ENCODE measurements at places on chromosomes 4 and X. TPM values are rescaled to one million over a fixed set of nuclear protein-coding genes. Genes with fewer than 3 reads are reported as not detected.

DNA sequence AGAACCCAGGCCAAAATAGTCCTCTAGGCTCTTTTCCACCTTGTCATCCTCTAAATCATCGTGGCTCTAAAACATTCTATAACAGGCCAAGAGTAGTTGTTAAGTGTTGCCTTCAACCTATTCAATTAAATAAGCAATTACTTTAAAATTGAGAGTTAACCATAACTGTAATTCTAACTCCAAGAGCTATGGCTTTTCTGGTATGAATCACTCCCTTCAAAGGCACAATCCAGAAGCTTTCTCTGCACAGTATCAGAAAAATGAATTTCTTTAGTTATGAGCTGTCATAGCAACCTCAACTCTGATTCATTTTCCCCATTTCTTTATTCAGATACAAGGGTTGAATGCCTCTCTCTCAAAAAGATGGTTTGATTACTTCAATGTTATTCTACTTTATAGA is 21.7 kb downstream of the INPP4B start:
- peak; percentile 68 for DNase-seq

DNA sequence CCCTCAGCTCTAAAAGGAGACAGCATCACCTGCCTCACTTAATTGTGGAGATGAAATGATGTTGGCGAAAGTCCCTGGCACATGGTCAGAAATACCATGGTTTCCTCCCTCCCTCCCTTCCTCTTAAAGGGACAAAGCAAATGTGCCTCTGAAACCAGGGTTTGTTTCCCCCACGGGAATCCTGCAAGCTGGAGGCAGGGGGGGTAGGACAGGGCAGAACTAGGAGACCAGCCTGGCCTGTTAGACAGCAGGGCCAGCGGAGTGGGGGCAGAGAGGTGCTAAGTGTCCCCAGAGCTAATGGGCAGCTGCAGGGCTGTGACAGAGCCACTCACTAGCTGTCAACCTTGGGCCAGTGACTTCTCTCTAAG is 5.7 kb downstream of the RTL5 start:
- DNase-seq, result peak; percentile 54

- DNase-seq, result no peak
These were observed 545.3 kb upstream of the GRID2 start for GRCh38 chr4:91758487-91758886.

GRCh38 chr4:48779095-48779997 is 733 bp downstream of the FRYL start:
- peak; percentile 89 for DNase-seq

DNA sequence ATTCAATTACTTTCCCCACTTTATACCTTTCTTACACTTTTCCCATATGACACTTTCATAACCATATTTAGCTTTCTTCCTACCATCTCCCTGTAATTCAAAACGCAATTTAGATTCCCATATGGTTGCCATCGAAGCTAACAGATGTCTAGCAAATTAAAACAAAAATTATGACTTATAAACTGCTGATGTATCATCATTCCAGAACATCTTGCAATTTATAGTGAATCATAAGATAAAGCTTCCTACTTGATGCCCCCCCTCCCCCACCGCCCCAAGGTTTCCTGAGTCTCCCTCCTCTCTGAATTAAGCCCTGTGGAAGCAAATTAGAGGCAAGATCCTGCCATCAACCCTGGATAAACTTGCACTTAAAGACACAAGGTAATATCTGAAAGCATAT is 5.4 kb downstream of the TSPAN5 start:
- peak; percentile 58 for DNase-seq

DNA sequence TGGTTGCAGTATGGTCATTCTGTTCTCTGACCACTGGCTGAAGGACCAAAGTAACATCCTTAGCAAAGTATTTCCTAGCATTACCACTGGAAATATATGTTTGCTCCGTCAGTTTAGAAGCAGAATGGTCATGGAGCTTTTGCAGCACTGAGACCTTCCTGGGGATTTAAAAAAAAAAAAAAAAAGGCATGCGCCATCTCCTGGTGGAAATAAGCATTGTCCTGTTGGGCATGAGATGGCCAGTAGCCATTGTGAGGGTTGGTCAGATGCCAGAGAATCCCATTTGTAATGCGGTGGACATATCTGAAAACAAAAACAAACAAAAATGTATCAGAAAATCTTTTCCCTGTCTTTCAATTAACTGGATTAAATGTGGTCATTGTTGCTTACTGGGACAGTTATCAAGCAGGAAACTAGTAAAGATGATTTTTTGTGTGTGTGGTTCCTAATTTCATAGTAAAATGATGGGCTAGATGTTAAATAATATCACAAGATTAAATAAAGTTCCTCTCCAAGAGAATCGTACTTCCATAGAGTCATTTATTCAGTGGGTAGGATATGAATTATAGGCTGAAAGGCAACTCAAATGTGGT is 139.6 kb downstream of the SOWAHB start:
- DNase-seq, result no peak

DNA sequence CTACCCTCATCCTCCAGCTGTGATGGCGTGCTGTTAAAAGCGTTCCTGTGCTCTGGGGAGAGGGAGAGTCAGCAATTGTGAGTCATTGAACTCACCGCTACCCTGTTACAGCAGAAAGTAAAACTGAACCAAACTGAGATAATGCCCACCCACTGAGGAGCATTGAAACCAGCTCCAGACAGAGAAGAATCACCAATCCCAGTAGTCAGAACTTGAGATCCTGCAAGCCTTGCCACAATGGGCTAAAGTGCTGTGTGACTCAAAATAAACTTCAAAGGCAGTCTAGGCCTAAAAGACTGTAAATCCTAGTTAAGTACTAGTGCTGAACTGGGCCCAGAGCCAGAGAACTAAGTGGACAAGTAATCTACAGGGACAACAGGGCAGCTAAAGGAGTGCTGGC is 1394.2 kb upstream of the DIAPH2 start:
- no peak for DNase-seq

GRCh38 chrX:150769408-150769807 is 76.2 kb downstream of the MTMR1 start:
- peak; percentile 80 for DNase-seq

GRCh38 chr4:149754526-149754925 is 61.1 kb downstream of the IQCM start:
- DNase-seq, result no peak

- DNase-seq, result no peak
These were observed 248.9 kb downstream of the SCFD2 start for GRCh38 chr4:53116954-53117353.

- no peak for DNase-seq
These were observed 405.2 kb downstream of the PPARGC1A start for GRCh38 chr4:23484689-23485088.

DNA sequence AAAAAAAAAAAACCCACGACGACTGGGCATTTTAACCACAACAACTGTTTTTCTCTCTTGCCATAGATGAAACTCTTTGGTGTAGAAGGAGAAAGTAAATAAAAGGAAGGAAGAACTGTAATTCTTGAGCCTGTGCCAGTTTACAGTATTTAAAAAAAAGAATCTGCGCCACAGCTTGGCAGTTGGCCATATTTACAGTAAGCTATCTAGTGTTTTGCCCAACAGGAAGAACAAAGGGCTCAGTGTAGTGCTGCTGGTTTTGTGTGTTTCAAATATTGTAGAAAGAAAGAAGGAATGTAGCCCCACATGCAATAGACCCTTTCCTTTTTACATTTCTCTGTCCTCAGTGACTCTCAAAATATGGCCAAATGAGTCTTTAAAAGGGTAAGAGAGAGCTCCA is 66.1 kb downstream of the NR3C2 start:
- no peak for DNase-seq

DNA sequence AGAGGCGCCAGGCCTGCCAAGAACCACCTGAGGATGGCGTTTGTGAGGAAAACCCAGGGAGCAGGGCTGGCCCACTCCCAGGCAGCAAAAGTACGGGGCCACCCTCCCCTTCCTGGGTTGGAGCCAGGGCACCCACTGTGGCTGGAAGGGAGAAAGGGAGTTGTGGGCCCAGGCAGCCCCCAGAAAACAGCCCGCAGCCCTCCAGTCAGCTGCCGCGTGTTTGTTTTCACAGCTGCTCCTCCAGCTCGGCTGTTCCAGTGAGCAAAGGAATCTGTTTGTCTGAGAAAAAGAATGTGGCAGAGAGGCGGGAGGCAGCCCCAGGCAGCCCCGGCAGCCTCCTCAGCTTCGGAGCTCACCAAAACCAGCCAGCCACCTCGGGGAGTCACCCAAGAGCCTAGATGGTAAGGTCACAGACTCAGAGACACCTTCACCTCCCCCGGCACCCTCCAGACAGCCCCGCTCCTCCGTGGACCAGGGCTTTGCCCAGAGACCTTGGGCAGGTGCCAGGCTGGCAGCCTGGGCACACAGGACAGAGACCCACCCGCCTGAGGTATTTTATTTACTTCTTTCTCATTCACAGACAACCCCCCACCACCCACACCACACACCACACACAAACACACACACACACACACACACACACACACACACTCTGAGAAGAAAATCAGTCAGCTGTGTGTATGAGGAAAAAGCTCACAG is 338.1 kb downstream of the BCOR start:
- DNase-seq, result peak; percentile 67

GRCh38 chr4:27602172-27602571 is 741.5 kb downstream of the STIM2 start:
- no peak for DNase-seq

GRCh38 chr4:71243091-71243833 is 95.6 kb upstream of the SLC4A4 start:
- DNase-seq, result no peak

DNA sequence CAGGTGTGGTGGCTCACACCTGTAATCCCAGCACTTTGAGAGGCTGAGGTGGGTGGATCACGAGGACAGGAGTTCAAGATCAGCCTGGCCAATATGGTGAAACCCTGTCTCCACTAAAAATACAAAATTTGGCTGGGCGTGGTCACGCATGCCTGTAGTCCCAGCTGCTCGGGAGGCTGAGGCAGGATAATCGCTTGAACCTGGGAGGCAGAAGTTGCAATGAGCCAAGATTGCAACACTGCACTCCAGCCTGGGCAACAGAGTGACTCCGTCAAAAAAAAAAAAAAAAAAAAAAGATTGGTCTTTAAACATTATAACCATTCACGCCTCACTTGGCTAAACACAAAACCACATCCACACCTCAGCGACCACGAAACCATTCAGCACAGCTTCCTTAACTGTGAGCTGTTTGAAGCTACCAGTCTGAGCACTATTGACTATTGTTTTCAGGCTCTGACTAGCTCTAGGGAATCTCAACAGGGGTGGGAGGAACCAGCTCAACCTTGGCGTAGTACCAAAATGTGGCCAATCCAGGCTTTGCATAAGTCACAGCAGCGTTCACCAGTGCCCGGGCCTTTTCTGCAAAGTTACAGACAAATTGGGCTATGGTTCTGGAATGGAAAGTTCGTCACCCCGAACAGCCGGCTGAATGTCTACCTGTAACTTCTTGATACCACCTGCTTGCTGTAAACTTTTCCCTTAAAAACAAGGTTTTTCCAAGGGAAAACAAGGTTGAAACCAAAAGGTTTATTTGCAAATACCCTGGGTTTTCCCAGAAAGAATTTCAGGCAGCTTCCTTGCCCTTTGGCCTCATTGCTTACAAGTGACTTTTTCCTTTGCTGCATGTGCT is 73.6 kb upstream of the DHX15 start:
- DNase-seq, result peak; percentile 49

GRCh38 chrX:146243041-146243440 is 425.4 kb downstream of the SLITRK2 start:
- no peak for DNase-seq

DNA sequence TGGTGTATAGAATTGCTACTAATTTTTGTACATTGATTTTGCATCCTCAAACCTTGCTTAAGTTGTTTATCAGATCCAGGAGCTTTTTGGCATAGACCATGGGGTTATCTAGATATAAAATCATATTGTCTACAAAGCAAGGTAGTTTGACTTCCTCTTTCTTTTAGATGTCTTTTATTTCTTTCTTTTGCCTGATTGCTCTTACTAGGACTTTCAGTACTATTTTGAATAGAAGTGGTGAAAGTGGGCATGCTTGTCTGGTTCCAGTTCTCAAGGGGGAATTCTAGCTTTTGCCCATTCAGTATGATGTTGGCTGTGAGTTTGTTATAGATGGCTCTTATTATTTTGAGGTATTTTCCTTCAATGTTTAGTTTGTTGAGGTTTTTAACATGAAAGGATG is 187.9 kb upstream of the LCORL start:
- no peak for DNase-seq

GRCh38 chr4:108149588-108150380 is 18.9 kb downstream of the LEF1 start:
- no peak for DNase-seq

GRCh38 chrX:39903937-39904336 is 193.8 kb downstream of the BCOR start:
- DNase-seq, result peak; percentile 84

DNA sequence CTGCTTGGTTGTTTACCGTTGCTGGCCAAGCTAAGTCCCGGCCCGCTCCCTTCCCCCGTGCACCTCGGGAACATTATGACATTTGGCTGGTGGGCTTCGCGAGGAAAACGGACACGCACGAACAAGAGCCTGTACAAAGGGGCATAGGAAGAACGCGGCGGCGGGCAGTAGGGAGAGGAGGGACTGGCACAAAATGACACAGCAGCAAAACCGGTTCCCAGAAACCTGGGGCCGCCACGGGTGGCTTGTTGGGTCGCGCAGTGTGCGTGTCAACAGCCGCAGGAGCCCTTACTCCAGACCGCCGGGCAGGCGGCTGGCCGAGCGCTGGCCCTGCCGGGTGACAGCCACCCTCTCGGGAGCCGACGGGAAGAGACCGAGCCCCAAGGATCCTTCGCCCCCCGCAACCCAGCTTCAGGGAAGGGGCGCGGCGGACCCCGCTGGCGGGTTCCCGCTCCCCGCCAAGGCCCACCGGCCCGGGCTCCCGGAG is 1.6 kb upstream of the LIN54 start:
- peak; percentile 78 for DNase-seq

DNA sequence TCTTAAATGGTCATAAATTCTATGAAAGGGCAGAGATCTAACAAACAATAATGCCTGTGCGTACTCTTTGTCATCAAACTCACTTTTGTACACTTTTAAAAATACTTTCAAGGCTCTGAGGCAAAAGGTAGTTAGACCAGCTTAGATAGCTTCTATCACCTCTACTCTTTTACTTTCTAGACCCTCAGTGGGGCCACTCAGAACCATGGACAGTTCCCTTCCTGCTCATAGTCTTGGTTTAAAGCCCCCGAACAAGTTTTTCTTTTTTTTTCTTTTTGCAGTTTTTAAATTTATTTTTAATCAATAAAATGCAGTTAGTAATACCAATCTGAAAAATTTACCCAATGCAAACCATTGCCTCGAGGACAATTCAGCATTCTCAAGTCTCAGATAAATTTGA is 460.5 kb upstream of the CNKSR2 start:
- DNase-seq, result no peak

The L1CAM gene
- total RNA-seq, result under 0.01 TPM

The SLC6A14 gene
- total RNA-seq, result not detected

The LPAR4 gene
- 0.36 TPM for total RNA-seq

The PLRG1 gene
- 79.9 TPM for total RNA-seq

The ENOX2 gene
- total RNA-seq, result 8.0 TPM

The TLR10 gene
- total RNA-seq, result under 0.01 TPM

The AADAT gene
- total RNA-seq, result 6.5 TPM
